Esophagus muscularis mucosa (tissue), 4 donors: ENCODE measurements at places on chromosomes 3 and 15. TPM values are rescaled to one million over a fixed set of nuclear protein-coding genes. Genes with fewer than 3 reads are reported as not detected.

Gene IQCF5
- not detected for total RNA-seq

Gene SLC6A1
- 0.50 TPM for total RNA-seq

Gene SHC4
- total RNA-seq, result 2.1 TPM

Gene NDN
- 93.4 TPM for total RNA-seq

Gene NMD3
- total RNA-seq, result 38.2 TPM

Gene TP63
- total RNA-seq, result under 0.01 TPM

Gene CIAO2A
- 24.4 TPM for total RNA-seq

Gene LSAMP
- total RNA-seq, result 3.0 TPM

Gene CKMT1A
- total RNA-seq, result not detected

Gene CCDC33
- total RNA-seq, result not detected

Gene CILP
- 119 TPM for total RNA-seq

Gene CCDC80
- total RNA-seq, result 197 TPM

Gene SMCO1
- total RNA-seq, result not detected

Gene LTK
- total RNA-seq, result 0.33 TPM

Gene TMIE
- total RNA-seq, result 0.69 TPM

Gene DNAH12
- total RNA-seq, result under 0.01 TPM

Gene CAPN3
- 2.7 TPM for total RNA-seq
